Muscle of arm (tissue), 14 donors: ENCODE measurements at places on chromosomes 13 and 19. TPM values are rescaled to one million over a fixed set of nuclear protein-coding genes. Genes with fewer than 3 reads are reported as not detected.

Gene ATXN8OS
- polyA plus RNA-seq = not detected

Gene S1PR5
- 1.7 TPM for polyA plus RNA-seq

Gene ZNF615
- 8.7 TPM for polyA plus RNA-seq

Gene ZNF761
- polyA plus RNA-seq = 10.9 TPM

Gene ADAMTSL5
- polyA plus RNA-seq = 13.9 TPM

Gene DCT
- polyA plus RNA-seq = 0.64 TPM

Gene LIN37
- polyA plus RNA-seq = not detected

Gene NDUFB7
- polyA plus RNA-seq = 107 TPM

Gene DIRAS1
- 1.6 TPM for polyA plus RNA-seq

Gene SMIM44
- polyA plus RNA-seq = not detected

Gene CD22
- 0.57 TPM for polyA plus RNA-seq

Gene ADGRE2
- polyA plus RNA-seq = 0.53 TPM

Gene NKG7
- 2.4 TPM for polyA plus RNA-seq

Gene NFIX
- polyA plus RNA-seq = 280 TPM

Gene DNAJC15
- 22.0 TPM for polyA plus RNA-seq

Gene SPACA4
- polyA plus RNA-seq = not detected

Gene BRCA2
- 2.5 TPM for polyA plus RNA-seq

Gene UBE2S
- polyA plus RNA-seq = 25.8 TPM

Gene IGFL4
- 2.9 TPM for polyA plus RNA-seq

Gene ZNF439
- polyA plus RNA-seq = 7.0 TPM

Gene CRLF1
- 11.6 TPM for polyA plus RNA-seq

Gene SKA3
- polyA plus RNA-seq = not detected

Gene SLC6A16
- polyA plus RNA-seq = 1.4 TPM

Gene WDR62
- 2.7 TPM for polyA plus RNA-seq

Gene SHISA7
- polyA plus RNA-seq = 1.1 TPM

Gene RASAL3
- 1.0 TPM for polyA plus RNA-seq

Gene PGLYRP1
- polyA plus RNA-seq = 0.28 TPM

Gene KLF2
- 49.4 TPM for polyA plus RNA-seq

Gene SLC27A5
- polyA plus RNA-seq = 3.8 TPM

Gene CALR3
- not detected for polyA plus RNA-seq

Gene SIGLEC14
- 2.1 TPM for polyA plus RNA-seq

Gene CASP14
- not detected for polyA plus RNA-seq

Gene ZNF333
- polyA plus RNA-seq = 13.8 TPM

Gene OLFM4
- polyA plus RNA-seq = 0.77 TPM

Gene WDR18
- 18.9 TPM for polyA plus RNA-seq

Gene ACER1
- 0.11 TPM for polyA plus RNA-seq

Gene DACH1
- 7.4 TPM for polyA plus RNA-seq

Gene FAAP24
- polyA plus RNA-seq = 3.4 TPM

Gene IGFL1
- not detected for polyA plus RNA-seq

Gene RFX1
- polyA plus RNA-seq = 11.1 TPM

Gene FFAR1
- 0.12 TPM for polyA plus RNA-seq

Gene C19orf67
- not detected for polyA plus RNA-seq

Gene ACP7
- polyA plus RNA-seq = 0.19 TPM

Gene ICAM5
- not detected for polyA plus RNA-seq

Gene B3GNT8
- 1.6 TPM for polyA plus RNA-seq

Gene SPHK2
- polyA plus RNA-seq = 8.7 TPM

Gene KCNN4
- 0.29 TPM for polyA plus RNA-seq

Gene TPGS1
- polyA plus RNA-seq = 3.9 TPM
